ENCODE measurements at places on chromosomes 2 and 18. TPM values are rescaled to one million over a fixed set of nuclear protein-coding genes. Genes with fewer than 3 reads are reported as not detected.

The LIPG gene
- 0.71 TPM for total RNA-seq

- no peak for DNase-seq
Observed at GRCh38 chr2:142031656-142032055, 99.2 kb downstream of the LRP1B start.

The CPSF3 gene
- 103 TPM for total RNA-seq

The TUBB8B gene
- not detected for total RNA-seq

- DNase-seq = peak; percentile 39
Observed at GRCh38 chr18:13539050-13539449, 187.3 kb downstream of the FAM210A start.

GRCh38 chr18:58013241-58014211 is 30.5 kb upstream of the NEDD4L start:
- DNase-seq = no peak

The LYG1 gene
- total RNA-seq = 0.86 TPM

GRCh38 chr18:13470516-13471197 is 252.1 kb downstream of the LDLRAD4 start:
- no peak for DNase-seq

GRCh38 chr2:205235434-205235833 is 446.9 kb upstream of the NRP2 start:
- no peak for DNase-seq

- DNase-seq = no peak
Observed at GRCh38 chr2:150075831-150076230, 411.6 kb downstream of the RND3 start.

DNA sequence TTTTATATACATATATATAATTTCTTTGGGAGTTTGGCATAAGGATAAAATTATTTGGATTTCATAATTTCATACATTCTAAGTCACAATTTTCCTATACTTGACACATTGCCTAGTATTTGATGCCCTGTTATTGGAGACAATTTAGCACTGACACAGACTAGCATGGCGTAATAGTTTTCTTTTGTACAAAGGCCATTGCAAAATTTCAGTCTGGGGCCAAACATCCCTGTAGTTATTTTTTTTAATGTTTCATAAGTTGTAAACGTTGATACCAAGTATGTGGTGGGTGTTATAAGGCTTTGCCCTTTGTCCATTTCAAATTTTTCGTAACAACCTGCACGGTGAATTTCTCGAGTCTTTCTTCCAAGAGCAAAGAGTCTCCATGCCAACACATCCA is 95.7 kb upstream of the NRP2 start:
- DNase-seq = no peak

DNA sequence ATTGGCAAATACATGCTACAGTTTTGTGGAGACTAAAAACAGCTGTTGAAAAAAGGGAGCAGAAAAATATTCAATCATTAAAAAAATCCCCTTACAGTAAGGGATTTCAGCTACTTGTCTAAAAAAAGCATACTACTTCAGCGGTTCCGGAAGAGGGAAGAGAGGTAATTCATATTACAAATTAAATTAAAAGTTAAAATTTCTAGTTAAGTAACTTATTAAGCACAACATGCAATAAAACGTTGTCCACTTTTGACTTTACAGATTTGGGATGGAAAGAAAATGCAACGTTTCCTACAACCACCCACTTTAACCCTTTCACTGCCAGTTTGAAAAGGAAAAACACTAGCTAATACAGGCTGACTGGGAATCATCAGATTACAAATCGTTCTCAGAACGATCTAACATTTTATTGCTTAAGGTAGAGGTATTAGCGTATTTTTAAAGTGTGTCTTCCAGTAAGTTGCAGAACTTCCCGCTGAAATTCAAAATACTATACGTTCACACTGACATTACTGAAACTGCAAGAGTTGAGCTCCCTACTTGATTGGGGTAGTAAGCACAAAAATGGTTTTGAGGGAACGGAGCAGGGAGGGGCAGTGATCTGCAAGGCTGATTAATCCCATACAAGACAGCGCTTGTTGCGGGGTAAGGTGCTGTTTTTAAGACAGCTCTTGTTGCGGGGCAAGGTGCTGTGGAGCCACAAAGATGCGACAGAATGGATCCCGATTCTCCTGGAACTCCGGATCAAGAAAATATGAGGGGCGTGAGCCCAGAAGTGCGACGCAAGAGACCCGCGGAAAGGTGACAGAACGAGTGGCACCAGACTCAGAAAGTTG is 743 bp downstream of the HADHA start:
- DNase-seq = peak; percentile 47

Data from activated CD4-positive, alpha-beta T cell treated with anti-CD3 and anti-CD28 coated beads for 36 hours (primary cell).